ENCODE measurements at places on chromosomes 2 and 18.

GRCh38 chr2:10255189-10256030 lies 47.3 kb upstream of the HPCAL1 start:
- DNase-seq = no peak

- no peak for DNase-seq
Observed at GRCh38 chr2:238915196-238915595, 67.3 kb downstream of the TWIST2 start.

DNA sequence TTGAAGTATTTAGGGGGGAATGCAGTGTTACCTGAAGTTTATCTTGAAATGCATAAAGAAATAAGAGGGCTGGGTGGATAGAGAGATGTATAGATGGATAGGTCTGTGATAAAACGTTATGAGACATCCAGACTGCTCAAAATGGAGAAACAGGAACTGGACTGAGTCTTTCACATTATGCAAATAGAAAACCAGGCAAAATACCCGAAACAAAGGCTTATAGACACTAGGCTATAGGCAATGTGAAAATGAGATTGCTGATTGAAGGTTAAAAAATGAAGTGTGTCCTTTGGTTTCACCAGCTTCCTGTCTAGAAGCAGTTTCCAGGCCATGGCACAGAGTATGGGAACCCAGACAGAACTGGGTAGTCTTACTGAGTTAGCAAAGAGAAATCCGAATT lies 24.9 kb upstream of the SLC3A1 start:
- no peak for DNase-seq

GRCh38 chr2:233832869-233833311 lies 21.4 kb downstream of the HJURP start:
- DNase-seq = no peak
